ENCODE measurements at places on chromosomes 2 and 18.

- DNase-seq, result no peak
These were observed 3.4 kb downstream of the CYRIA start for GRCh38 chr2:16661936-16662839.

- DNase-seq, result peak; percentile 18
These were observed 10.5 kb downstream of the SCYGR4 start for GRCh38 chr2:227627769-227628168.

GRCh38 chr18:5051207-5051606 lies 145.8 kb downstream of the AKAIN1 start:
- DNase-seq, result no peak

DNA sequence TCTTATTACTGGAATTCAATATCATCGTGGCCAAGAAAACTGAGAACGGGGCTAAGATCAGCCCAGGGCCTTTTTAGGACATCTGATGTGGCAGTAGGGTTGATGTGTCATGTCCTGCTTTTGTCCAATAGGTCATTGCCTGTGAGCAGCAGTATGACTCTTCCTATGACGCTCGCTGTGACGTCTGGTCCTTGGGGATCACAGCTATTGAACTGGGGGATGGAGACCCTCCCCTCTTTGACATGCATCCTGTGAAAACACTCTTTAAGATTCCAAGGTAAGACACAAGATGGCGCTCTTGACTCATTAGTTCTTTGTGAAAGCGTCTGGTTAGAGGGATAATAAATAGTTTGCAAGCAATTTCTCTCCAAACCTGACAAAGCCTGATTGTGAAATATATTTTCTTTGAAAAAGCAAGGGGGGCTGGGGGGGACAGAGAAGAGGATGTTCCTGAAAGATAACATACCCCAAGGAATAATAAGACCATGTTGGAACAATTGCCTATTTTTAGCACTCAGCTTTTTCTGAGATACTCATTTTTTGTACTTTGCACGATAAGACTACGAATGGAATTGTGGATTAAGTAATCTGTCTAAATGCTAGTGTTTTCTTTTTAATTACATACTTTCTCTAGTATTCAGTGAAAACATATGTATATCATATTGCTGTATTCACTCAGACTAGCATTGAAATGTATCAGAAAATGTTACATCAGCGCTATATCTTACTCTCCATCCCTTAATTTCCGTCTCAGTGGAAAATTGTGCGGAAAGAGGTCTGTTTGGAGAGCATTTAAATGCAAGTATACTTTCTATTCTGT lies 58.1 kb downstream of the MYO3B start:
- DNase-seq, result peak; percentile 46

GRCh38 chr18:58338961-58339592 lies 289.8 kb downstream of the ALPK2 start:
- no peak for DNase-seq

DNA sequence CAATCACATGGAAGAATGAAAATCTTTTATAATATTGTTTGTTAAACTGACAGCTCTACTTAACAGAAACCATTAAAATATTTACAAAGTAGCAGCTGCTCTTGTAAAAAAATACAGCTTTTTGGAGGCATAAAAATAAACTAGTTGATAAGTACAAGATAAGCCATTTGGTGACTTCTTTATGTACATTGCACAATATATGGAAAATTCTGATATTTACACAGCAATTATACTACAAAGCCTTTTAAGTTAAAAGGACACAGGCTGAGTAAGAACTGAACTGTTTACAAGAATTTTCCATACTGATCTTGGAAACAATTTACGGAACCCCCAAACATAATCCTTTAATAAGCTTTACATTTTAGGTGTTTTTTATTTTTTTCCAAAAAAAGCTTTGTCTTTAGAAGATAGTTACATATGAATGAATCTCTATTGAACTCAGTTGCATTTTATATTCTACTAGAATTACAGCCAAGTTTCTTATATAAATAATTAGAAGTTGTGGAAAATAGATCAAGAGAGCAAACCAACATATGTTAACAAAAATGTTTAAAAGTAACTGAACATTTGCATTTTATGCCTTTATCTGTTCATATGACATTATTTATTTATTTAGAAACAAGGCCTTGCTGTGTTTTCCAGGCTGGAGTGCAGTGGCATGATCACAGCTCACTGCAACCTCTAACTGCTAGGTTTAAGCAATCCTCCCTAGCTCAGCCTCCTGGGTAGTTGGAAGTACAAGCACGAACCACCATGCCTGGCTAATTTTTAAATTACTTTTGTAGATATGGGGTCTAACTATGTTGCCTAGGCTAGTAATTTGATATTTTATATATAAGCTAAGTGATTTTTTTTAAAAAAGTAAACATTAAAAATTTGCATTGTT lies 142.5 kb downstream of the OTX1 start:
- DNase-seq, result no peak

DNA sequence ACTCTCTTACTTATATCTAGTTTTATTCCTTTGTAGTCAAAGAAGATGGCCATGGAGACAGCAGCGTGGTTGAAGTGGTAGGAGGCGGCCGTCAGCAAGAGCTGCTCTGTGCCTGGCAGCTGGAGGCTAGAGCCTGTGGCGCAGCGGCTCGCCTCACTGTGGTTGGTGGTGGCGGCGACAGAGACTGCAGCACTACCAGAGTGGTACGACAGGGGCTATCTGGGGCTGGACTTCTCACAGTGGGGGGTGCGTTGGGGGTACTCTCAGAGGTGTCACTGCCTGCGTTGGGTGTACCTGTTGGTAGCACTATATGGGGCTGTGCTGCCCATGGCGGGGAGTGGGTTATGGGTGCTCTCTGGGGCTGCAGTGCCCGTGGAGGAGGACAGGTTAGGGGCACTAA lies 8.5 kb upstream of the ANKRD62 start:
- DNase-seq, result no peak

- DNase-seq, result no peak
These were observed 9.1 kb downstream of the RPL31 start for GRCh38 chr2:101011152-101011551.

DNA sequence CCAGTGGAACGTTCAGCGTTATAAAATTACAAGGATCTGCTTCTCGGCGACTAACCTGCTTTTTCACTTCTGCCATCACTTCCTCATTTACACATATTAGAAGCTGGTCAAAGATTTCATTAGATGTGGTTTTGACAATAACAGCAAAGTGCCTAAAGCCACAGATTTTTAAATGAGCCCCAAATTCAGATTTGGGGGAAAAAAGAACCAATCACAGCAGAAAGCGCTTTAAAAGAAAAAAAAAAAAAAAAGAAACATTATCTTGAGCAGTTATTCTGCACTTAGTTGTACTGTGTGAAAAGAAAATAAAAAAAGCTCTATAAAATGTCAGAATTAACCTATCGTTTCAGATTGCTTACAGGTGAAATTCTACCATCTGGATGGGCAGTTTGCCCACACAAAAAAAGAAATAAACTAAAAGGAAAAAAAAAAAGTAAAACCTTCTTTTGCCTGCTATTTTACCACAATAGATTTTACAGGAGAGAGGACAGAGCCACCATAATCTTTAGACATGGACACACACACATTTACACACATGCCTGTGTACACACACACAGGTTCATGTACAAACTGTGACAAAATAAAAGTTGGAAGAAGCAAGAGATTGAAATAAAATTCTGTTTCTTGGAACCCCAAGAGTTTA lies 167.2 kb downstream of the TCF4 start:
- DNase-seq, result no peak

DNA sequence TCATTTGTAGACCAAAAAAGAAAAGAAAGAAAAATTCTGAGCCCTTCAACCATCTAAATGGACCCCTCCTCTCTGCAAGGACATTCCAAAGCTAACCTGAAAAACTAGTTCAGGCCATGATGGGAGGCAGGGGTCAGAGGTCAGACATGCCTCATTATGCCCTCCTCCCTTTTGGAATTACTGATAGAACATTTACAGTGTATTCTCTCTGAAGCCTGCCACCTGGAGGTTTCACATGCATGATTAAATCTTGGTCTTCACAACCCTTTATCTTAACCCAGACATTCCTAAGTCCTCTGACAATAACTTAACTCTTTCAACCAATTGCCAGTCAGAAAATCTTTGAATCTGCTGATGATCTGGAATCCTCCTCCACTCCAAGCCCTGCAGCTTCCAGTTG lies 86.0 kb downstream of the SPP2 start:
- DNase-seq, result peak; percentile 35

- DNase-seq, result no peak
These were observed 304.7 kb upstream of the TMEFF2 start for GRCh38 chr2:192499476-192499875.

GRCh38 chr2:20882466-20883170 lies 59.7 kb upstream of the LDAH start:
- no peak for DNase-seq

DNA sequence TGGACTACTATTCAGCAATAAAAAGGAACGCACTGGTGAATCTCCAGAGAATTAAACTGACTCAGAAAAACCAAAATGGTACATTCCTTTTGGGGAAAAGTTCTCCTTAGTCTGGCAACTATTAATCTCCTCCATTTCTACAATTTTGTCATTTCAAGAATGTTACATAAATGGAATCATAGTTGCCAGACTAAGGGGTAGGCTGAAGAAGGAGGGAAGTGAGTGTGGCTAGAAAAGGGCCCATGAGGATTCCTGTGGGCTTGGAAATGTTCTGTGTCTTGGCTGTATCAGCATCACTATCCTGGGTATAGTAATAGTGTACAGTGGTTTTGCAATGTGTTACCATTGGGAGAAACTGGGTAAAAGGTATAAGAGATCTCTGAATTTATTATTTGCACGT lies 72.4 kb downstream of the ZAP70 start:
- no peak for DNase-seq

DNA sequence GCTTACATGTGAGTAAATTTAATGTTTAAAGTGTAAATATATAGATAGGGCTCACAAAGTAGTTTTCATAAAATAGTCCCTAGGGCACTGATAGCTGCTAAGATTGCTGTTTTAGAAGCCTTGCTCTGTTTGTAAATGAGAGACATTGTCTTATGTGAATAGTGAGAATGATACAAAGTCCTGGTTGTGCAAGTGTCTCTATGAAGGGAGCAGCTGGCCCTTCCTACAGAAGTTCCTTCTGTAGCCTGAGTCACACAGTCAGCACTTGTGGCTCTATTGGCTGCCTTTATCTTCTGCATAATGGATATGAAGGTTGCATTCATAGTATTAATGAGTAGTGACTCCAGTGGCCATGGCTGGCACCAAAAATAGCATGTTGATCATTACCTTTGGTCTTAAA lies 279.7 kb downstream of the OSR1 start:
- DNase-seq, result no peak

- DNase-seq, result peak; percentile 46
These were observed 221.6 kb downstream of the NR4A2 start for GRCh38 chr2:156110890-156111289.

DNA sequence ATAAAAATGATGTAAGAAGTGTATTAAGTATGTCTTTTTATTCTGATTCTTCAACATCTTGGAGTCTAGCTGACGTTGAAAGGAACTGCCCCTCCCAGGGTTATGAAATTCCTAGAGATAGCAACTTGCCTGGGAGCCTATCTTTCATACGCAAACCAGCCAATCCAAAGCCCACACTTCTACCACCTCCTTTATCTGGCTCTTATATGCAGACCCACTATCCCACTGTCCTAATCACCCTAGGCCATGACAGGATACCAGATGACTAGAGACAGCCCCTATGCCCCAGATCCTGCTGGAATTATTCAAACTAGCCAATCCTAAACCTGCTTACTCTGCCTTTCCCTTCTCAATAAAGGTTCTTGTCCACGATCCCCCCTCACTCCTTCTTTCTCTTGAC lies 11.8 kb upstream of the CDC42EP3 start:
- DNase-seq, result no peak

GRCh38 chr2:189608170-189608569 lies 27.6 kb upstream of the SLC40A1 start:
- no peak for DNase-seq

- DNase-seq, result no peak
These were observed 14.0 kb upstream of the DCC start for GRCh38 chr18:52325997-52326396.

DNA sequence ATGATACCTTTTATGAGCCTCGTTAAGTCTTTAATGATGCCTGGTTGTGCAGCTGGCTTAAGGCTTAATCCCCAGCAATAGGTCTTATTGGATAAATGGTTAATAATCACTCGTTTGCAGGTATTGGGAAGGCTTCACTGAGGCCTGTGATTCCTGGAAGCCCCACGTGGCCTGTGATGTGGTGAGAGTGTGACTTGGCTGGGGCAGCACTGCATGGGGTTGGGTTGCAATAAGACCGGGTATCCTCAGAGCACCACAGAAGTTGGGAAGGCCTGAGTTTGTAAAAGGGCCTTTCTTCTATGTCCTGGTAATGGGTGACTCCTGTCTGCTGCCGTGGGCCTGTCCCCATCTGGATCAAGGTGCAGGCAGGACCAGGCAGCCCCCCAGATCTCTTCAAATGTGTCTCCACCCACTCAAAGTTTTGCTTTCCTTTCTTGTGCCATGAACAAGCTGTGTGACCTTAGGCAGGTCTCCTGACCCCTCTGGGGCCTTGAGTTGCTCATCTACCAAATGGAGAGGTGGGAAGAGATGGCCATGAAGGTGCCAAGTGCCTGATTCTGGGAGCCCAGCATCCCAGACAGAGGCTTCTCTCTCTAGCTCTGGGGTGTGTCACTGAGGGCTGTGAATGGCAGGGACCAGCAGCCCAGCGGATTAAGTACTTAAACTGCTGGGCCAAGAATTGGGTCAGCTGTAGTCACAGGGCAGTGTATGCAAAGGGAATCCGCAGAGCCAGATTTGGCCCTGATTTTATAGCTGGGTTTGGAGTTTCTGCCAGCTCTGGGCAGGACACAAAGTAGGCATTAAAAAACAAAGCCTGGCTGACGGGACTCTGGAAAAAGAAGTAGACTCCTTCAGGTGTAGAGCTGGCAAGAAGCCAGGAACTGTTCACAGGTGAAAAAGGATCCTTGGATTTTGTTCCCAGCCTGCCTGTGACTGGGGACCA lies 24.4 kb downstream of the LBH start:
- DNase-seq, result peak; percentile 55

GRCh38 chr18:10296491-10296890 lies 157.9 kb upstream of the APCDD1 start:
- no peak for DNase-seq

GRCh38 chr2:138228101-138228500 lies 263.8 kb downstream of the HNMT start:
- DNase-seq, result no peak

GRCh38 chr2:218782528-218782844 lies 539 bp downstream of the CYP27A1 start:
- DNase-seq, result no peak

GRCh38 chr18:13461469-13461868 lies 242.9 kb downstream of the LDLRAD4 start:
- DNase-seq, result no peak

DNA sequence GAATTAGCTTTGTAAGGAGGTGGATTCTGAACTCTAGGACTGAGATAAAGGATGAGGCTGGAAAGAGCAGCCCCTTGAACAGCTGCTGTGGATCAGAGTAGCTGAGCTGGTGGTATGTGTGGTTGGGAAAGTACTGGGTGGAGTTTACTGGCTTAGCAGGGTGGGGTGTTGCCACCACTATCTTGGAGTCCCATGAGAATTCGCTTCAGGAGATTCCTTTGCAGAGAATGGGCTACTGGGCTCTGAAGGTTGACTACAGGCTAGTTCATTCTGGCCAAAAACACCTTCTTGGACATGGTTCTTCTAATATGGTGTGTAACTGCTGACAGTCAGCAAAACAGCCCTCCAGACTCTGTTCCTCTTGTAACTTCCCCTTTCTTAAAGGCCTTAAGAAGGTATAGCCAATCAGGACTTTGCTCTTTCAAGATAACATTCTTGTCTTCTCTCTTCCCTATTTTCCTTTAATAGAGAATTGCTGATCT lies 52.7 kb downstream of the TET3 start:
- DNase-seq, result no peak

All from activated CD8-positive, alpha-beta T cell treated with anti-CD3 and anti-CD28 coated beads for 36 hours (primary cell).